Stimulated activated CD4-positive, alpha-beta T cell treated with anti-CD3 and anti-CD28 coated beads, TNF-alpha, amount 100 ng/mL, for 48 hours (primary cell): ENCODE measurements at places on chromosomes 11 and 22.

GRCh38 chr11:43644621-43645299, 35.8 kb upstream of the HSD17B12 start:
- no peak for DNase-seq

- DNase-seq = no peak
Observed at GRCh38 chr11:108914211-108914610, 249.3 kb downstream of the DDX10 start.

DNA sequence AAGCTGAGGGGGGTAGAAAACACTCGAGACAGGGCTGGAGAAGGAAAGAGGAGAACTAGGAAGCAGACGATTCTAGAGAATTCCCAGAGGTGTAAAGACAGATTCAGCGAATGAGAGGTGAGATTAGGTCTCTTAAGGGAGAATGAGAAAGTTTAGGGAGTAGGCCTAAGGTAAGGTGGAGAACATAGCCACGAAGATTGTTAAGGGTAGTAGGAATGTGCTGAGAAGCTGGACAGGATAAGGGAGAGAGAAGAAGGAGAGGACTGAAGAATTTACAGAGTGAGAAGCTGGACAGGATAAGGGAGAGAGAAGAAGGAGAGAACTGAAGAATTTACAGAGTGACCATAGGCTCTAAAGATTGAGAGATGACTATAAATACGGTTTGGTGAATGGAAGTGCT, 908 bp downstream of the PPME1 start:
- no peak for DNase-seq

DNA sequence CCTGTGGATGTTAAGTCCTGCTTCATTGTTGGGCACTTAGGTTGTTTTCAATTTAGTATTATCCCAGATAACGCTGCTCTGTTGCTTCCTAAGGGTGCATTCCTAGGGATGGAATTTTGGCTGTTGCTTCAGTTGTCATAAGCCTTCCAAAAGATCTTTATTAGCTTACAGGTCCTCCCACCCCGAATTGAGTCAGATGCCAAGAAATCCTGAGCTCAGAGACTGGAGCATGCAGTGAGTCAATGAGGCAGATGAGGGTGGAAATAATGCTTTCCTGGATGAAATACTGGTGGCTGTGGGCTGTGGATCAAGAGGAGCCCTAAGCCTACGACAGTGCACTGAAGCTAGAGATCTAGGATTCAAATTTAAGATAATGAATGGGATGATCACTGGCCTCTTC, 10.7 kb upstream of the IL18BP start:
- no peak for DNase-seq

- no peak for DNase-seq
Observed at GRCh38 chr22:43860831-43861230, 1.5 kb downstream of the SULT4A1 start.

- no peak for DNase-seq
Observed at GRCh38 chr11:12725863-12726682, 51.9 kb downstream of the TEAD1 start.

GRCh38 chr11:81365496-81365895, 1368.2 kb downstream of the FAM181B start:
- no peak for DNase-seq

GRCh38 chr11:102926517-102926916, 29.0 kb downstream of the MMP13 start:
- no peak for DNase-seq

DNA sequence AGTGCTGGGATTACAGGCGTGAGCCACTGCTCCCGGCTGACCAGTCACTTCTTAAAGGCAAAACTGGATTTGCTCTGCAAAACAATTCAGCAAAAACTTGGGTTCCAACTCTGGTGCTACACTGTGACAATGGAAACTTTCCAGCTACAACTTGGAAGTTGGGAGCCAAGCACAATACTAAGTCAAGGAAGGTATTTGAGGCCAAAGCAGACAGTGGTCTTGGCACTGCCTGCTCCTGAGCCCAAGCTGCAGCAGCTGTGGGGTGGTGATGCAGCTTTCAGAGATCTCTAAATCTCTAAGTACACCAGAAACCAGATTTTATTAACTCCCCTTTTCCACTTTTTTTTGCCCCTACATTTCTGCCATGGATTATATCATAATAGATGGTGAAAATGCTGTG, 17.5 kb downstream of the ADM start:
- no peak for DNase-seq

GRCh38 chr11:115005663-115006062, 327.3 kb downstream of the NXPE2 start:
- no peak for DNase-seq

DNA sequence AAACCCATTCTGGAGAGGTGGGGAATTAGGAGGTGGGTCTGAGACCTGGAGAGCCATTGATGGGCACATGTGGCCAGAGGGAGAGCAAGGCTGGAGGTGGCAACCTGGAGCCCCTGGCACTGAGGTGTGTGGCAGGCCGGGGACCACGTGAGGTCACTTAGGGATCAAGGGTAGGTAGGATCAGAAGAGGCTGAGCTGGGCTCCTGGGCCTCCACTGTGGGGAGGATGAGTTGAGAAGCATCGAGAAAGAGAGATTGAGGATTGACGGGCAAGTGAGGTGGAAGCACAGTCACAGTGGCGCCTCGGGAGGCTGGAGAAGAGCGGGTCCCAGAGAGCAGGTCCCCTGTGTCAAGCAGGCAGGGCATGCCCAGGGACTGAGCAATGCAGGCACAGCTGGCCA, 4.1 kb downstream of the GNAZ start:
- no peak for DNase-seq

GRCh38 chr11:14310679-14311078, 48.3 kb downstream of the RRAS2 start:
- no peak for DNase-seq

- DNase-seq = no peak
Observed at GRCh38 chr22:32701034-32701433, 100.5 kb upstream of the TIMP3 start.

DNA sequence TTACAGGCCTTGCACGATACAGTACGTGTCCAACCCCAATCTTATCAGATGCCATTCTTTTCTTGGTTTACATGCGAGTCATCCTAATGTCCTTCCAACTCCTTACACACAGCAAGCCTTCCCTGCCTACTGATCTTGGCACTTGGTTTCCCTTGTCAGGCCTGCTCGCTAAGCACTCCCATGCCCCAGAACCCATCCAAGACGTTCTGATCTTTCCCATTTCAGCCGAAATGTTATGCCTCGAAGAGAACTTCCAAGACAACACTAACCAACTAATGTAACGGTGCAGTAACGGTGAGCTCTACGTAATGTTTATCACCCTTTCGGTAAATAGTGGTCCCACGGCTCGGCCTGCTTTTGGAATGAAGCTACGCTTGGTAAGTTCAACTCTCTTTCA, 521 bp downstream of the PES1 start:
- DNase-seq = no peak

DNA sequence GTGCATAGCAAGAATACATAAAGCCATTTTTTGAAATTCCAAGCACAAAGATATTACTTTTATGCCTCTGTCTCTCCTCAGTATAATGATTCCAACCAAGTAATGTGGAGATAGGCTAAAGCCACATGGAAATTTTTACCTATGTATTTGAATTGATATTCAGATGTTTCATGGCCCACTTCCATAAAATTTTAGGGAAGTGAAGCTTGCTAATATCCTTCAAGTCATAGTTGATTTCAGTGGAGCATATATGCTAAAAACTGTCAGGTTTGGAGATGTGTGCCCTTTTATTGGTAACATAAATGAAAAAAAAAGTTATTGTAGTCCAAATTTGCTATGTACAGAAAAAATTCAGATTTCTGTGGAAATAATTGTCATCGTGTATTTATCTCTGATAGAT, 12.3 kb downstream of the MS4A4E start:
- no peak for DNase-seq

GRCh38 chr22:46972901-46973831, 210.7 kb downstream of the TBC1D22A start:
- no peak for DNase-seq
